ENCODE measurements at places on chromosomes 6 and 20. TPM values are rescaled to one million over a fixed set of nuclear protein-coding genes. Genes with fewer than 3 reads are reported as not detected.

DNA sequence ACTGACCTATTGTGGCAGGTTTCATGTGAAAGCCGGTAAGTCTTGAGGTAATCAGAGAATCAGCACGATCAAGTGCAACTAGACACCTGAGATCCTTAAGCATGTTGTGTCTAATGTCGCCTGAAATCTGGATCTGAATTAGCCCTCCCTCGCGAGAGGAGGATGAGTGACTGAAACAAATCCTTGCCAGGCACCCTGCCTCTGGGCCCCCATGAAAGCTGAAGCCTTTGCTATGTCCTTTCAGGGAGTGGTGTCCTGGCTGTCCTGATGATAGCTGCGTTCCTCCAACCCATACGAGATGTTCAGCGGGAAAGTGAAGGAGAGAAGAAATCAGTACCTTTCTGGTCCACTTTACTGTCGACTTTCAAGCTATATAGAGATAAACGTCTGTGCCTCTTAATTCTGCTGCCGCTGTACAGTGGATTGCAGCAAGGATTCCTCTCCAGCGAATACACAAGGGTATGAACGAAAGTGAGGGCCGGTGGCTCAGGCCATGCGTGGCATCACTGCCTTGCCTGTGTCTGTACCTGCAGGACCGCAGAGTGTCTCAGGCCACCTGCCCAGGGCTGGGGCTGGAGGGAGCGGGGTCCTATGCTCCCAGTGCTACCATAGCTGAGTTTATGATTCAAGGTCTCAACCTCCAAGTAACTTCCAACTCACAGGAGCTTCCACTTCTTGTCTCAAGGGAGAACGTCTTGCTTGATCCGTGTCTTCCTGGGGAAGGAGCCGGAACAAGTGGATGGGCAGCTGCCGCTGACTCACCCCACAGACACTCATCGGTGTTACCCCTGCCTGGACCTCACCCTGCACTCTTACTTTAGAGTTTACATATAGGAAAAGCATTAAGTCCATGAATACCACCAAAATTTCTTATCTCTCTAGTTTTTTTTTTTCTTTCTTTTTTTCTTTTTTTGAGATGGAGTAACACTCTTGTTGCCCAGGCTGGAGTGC is 12.8 kb downstream of the UNC93A start:
- H3K4me1 ChIP-seq = no peaks in the 10 kb centered on the region
- H3K36me3 ChIP-seq = no peaks in the 10 kb centered on the region
- H3K27me3 ChIP-seq = no peaks in the 10 kb centered on the region

DNA sequence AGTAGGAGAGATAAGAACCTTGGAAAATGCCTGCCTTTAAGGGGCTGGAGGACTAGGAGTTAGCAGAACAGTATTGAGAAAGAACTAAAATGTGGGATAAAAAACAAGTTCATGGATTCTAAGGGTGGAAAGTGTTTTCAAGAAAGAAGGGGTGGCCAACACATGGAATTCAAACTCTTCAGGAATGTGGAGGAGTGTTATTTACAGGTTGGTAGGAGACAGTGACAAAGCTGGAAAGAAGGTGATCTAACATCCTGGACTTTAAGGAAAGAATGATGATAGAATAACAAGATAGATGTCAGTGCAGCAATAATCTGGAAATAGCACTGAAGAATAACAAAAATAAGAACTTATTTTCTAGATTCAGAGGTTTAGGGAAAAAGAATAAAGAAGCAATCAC is 54.0 kb upstream of the TNFRSF21 start:
- H3K4me1 ChIP-seq = no peaks in the 10 kb centered on the region
- no peak for DNase-seq
- H3K27ac ChIP-seq = no peak overlapping the region

The SYNDIG1 gene
- total RNA-seq = 3.2 TPM

The GUCA1A gene
- total RNA-seq = not detected

The CALHM4 gene
- not detected for total RNA-seq

The STMND1 gene
- total RNA-seq = not detected
